Heart right ventricle (tissue), 16 donors: ENCODE measurements at places on chromosomes 12 and 14. TPM values are rescaled to one million over a fixed set of nuclear protein-coding genes. Genes with fewer than 3 reads are reported as not detected.

The COL2A1 gene
- 0.03 TPM for polyA plus RNA-seq

The TEX52 gene
- not detected for polyA plus RNA-seq

The L3HYPDH gene
- polyA plus RNA-seq, result 15.5 TPM

The RACGAP1 gene
- 2.6 TPM for polyA plus RNA-seq

The MGP gene
- polyA plus RNA-seq, result 528 TPM

- no peaks in the 10 kb centered on the region for H3K36me3 ChIP-seq
- no peak for DNase-seq
- H3K27me3 ChIP-seq, result no peaks in the 10 kb centered on the region
- no peak overlapping the region for H3K4me3 ChIP-seq
- H3K27ac ChIP-seq, result no peak overlapping the region
- H3K4me1 ChIP-seq, result no peaks in the 10 kb centered on the region
Observed at GRCh38 chr12:109814600-109815150, 18.5 kb downstream of the TRPV4 start.

- H3K36me3 ChIP-seq, result peaks cover 39% of the 10 kb centered on the region
- H3K27me3 ChIP-seq, result no peaks in the 10 kb centered on the region
- no peak overlapping the region for H3K4me3 ChIP-seq
- no peak overlapping the region for H3K27ac ChIP-seq
- DNase-seq, result no peak
- H3K4me1 ChIP-seq, result no peaks in the 10 kb centered on the region
Observed at GRCh38 chr12:32586390-32586789, 92.7 kb upstream of the DNM1L start.

GRCh38 chr12:45705404-45705803, 24.1 kb upstream of the ARID2 start:
- DNase-seq, result no peak
- H3K36me3 ChIP-seq, result no peaks in the 10 kb centered on the region
- no peak overlapping the region for H3K4me3 ChIP-seq
- no peaks in the 10 kb centered on the region for H3K27me3 ChIP-seq
- H3K4me1 ChIP-seq, result peaks cover 9% of the 10 kb centered on the region

DNA sequence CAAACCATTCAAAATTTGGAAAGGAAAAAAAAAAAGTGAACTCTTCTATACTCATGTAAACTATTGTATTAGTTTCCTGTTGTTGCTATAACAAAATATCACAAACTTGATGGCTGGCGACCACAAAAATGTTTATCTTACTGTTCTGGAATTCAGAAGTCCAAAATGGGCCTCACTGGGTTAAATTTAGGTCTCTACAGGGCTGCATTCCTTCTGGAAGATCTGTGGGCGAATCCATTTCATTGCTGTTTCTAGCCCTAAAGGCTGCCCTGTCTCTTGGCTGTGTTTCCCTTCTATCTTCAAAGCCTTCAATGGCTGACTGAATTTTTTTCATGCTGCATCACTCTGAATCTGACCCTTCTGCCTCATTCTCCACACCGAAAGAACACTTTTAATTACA, 105.1 kb upstream of the NAV3 start:
- H3K36me3 ChIP-seq, result no peaks in the 10 kb centered on the region
- no peak for DNase-seq
- no peak overlapping the region for H3K4me3 ChIP-seq
- H3K27me3 ChIP-seq, result no peaks in the 10 kb centered on the region

DNA sequence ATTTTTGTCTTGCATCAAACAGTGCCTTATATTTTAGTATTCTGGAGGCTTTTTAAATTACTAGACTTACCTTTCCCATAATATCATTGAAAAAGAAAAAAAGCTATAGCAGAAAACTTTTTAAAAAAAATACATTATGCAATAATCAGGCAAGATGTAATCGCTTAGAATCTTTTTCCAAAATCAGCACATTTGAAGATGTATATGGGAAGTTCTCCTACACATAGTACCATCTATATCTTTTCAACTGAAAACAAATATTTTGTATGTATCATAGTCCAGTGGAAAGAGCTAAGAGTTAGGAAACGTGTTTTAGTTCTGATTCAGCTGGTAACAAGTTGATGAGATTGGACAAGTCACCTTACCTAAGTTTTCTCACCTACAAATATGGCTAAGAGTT, 70.6 kb downstream of the SLC41A2 start:
- no peaks in the 10 kb centered on the region for H3K27me3 ChIP-seq
- H3K4me3 ChIP-seq, result no peak overlapping the region
- no peaks in the 10 kb centered on the region for H3K4me1 ChIP-seq
- no peaks in the 10 kb centered on the region for H3K36me3 ChIP-seq

DNA sequence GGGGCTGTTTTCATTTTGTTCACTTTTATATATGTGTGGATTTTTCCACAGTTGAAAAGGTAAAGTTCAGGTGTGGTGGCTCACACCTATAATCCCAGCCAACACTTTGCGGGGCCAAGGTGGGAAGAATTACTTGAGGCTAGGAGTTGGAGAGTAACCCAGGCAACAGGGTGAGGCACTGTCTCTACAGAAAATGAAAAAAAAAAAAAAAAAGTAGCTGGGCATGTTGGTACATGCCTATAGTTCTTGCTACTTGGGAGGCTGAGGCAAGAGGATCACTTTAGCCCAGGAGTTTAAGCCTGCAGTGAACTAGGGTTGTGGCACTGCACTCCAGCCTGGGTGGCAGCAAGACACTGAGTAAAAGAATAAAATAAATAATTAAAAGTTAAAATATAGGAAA, 326.5 kb downstream of the NAV3 start:
- no peaks in the 10 kb centered on the region for H3K4me1 ChIP-seq
- no peak overlapping the region for H3K27ac ChIP-seq
- no peaks in the 10 kb centered on the region for H3K27me3 ChIP-seq
- H3K4me3 ChIP-seq, result no peak overlapping the region
- H3K36me3 ChIP-seq, result no peaks in the 10 kb centered on the region
- no peak for DNase-seq

- H3K4me3 ChIP-seq, result no peak overlapping the region
- H3K27me3 ChIP-seq, result no peaks in the 10 kb centered on the region
- H3K4me1 ChIP-seq, result no peaks in the 10 kb centered on the region
- no peak for DNase-seq
- no peak overlapping the region for H3K27ac ChIP-seq
Observed at GRCh38 chr14:89941830-89942377, 12.6 kb downstream of the EFCAB11 start.

GRCh38 chr14:33271216-33271615, 332.5 kb downstream of the NPAS3 start:
- no peak overlapping the region for H3K4me3 ChIP-seq
- H3K27me3 ChIP-seq, result no peaks in the 10 kb centered on the region
- H3K36me3 ChIP-seq, result no peaks in the 10 kb centered on the region
- no peaks in the 10 kb centered on the region for H3K4me1 ChIP-seq

GRCh38 chr12:55823419-55823818, 5.6 kb downstream of the ORMDL2 start:
- H3K27ac ChIP-seq, result no peak overlapping the region
- no peak for DNase-seq
- H3K4me1 ChIP-seq, result peaks cover 27% of the 10 kb centered on the region
- peaks cover 4% of the 10 kb centered on the region for H3K36me3 ChIP-seq
- no peaks in the 10 kb centered on the region for H3K27me3 ChIP-seq
- H3K4me3 ChIP-seq, result no peak overlapping the region

GRCh38 chr12:47903927-47904712, 674 bp downstream of the VDR start:
- no peak for DNase-seq
- peaks cover 30% of the 10 kb centered on the region for H3K27me3 ChIP-seq
- no peaks in the 10 kb centered on the region for H3K36me3 ChIP-seq

GRCh38 chr12:60120199-60120598, 524.4 kb downstream of the SLC16A7 start:
- H3K4me3 ChIP-seq, result no peak overlapping the region
- H3K27ac ChIP-seq, result no peak overlapping the region
- H3K4me1 ChIP-seq, result no peaks in the 10 kb centered on the region
- no peaks in the 10 kb centered on the region for H3K27me3 ChIP-seq

- H3K27ac ChIP-seq, result no peak overlapping the region
- H3K36me3 ChIP-seq, result no peaks in the 10 kb centered on the region
- no peak for DNase-seq
- H3K27me3 ChIP-seq, result no peaks in the 10 kb centered on the region
- no peak overlapping the region for H3K4me3 ChIP-seq
Observed at GRCh38 chr12:14777271-14777670, 26.0 kb downstream of the WBP11 start.

- no peak for DNase-seq
- H3K27me3 ChIP-seq, result no peaks in the 10 kb centered on the region
Observed at GRCh38 chr14:78202163-78202562, 32.0 kb downstream of the NRXN3 start.

DNA sequence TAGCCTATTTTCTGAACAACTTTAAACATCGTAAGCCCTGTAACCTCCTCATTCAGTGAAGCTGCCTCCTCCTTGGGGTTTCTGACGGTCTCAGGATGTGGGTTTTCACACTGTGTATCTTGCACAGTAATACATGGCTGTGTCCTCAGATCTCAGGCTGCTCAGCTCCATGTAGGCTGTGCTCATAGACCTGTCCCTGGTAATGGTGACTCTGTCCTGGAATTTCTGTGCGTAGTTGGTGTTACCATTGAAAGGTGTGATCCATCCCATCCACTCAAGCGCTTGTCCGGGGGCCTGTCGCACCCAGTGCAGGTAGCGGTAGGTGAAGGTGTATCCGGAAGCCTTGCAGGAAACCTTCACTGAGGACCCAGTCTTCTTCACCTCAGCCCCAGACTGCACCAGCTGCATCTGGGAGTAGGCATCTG, 980.5 kb downstream of the TMEM121 start:
- no peak overlapping the region for H3K4me3 ChIP-seq
- H3K27ac ChIP-seq, result no peak overlapping the region
- no peaks in the 10 kb centered on the region for H3K36me3 ChIP-seq
- DNase-seq, result no peak
- H3K4me1 ChIP-seq, result no peaks in the 10 kb centered on the region
